AG04449 (cell line): ENCODE measurements at places on chromosomes 4 and X.

DNA sequence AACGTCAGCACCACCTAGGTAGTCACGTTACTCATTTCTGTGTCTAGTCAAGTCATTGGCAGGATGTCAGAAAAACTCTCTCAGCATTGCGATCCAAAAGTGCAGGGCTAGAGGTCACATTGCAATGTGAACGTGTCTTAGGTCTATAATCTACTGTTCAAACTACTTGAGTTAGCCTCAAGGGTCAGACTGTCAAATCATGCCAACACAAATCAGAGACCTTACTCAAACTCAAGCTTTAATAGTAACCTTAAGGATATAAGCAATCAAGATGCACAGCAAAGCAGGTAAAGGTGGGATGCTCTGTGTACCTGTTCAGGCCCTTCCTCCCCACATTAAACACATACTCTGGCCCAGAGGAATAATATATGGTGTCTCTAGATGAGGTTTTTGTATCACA lies 114.4 kb upstream of the NOCT start:
- no peak for DNase-seq

DNA sequence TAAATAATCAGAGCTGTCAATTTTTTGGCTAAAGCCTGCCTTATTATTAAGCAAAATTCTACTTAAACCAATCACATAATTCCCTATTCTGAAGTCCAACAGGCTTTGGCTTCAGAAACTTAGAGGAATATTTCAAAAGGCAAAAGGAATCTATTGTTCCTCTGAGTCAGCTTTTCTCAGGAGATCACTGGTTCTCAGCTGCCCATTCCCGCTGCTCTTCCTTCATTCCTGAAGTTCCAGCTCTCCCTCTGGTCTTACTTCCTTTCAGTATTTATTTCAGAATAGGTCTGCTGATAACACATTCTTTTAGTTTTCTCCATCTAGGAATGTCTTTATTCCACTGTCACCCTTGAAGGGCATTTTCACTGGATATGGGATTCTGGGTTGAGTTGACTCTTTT lies 133.7 kb downstream of the SOWAHB start:
- no peak for DNase-seq

DNA sequence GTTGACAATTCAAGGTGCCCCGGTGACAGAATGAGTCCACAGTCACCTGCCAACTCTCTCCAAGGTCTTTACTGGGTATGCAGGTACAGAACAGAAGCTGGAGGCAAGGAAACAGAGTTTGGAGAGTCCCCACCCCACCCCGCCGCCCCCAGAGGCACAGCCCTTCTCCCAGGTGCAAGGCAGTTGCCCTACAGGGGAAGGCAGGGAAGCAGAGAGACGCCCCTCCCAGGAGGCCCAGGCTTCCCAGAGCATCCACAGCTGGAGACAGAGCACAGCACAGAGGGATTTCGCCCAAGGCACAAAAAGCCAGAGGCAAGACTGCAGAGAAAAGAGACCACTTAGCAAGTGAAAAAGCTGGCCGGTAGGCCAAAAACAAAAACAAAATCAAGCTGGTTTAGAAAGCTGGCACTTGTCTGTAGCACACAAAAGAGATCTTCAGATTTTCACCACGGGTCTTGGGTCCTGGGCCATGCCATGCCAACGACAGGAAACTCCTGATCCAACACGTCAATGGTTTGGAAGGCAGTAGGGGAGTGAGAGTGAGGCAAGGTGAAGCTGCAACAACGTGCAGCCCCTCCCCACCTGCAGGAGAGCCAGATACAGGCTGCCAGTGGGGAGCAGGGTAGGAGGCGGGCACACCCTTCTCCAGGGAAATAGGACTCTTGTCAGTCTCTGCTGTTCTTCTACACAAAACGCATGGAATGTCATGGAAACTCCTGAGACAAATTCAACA lies 113.3 kb downstream of the AFAP1 start:
- DNase-seq, result no peak

GRCh38 chr4:41129128-41129754 lies 85.1 kb downstream of the APBB2 start:
- DNase-seq, result no peak

GRCh38 chrX:77426811-77427210 lies 20.4 kb upstream of the FGF16 start:
- DNase-seq, result no peak

GRCh38 chrX:70253377-70254062 lies 6.5 kb downstream of the P2RY4 start:
- no peak for DNase-seq

GRCh38 chr4:27763830-27764525 lies 903.3 kb downstream of the STIM2 start:
- DNase-seq, result no peak

DNA sequence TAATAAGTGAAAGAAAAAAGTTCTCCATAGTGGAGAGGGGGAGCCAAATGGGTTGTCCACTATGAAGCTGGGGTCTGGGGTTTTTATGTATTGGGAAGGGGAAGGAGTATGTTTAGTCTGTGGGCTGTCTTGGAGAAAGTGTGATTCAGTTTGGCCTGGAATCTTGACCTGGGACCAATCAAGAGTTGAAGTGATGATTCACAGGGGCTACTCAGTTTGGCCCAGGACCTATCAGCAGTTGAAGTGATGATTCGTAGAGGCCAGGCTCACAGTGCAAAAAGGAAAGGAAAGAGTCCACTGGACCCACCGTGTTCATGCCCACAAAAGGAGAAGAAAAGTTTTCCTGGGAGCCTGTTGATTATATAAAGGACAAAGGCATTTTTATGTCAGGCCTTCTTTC lies 47.3 kb upstream of the RAB9B start:
- no peak for DNase-seq

DNA sequence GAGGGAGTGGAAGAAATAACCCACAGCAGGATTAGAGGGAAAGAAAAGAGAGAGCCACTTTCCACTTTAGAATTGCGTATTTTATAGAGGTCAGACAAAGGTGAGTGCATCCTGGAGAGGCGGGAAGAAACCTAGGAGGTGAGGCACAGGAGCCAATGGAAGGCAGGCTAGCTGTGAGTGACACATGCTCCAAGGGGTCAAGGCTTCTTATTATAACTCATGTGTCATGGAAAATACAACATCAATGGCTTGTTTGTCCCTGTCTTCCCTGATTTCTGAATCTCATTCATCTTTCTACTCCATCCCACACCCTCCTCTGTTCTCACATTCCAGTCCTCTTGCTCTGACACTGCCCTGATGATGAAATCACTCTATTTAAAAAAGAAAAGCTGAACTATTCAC lies 14.4 kb downstream of the ANXA3 start:
- DNase-seq, result no peak

GRCh38 chrX:115584696-115585095 lies 23.7 kb downstream of the PLS3 start:
- no peak for DNase-seq

- no peak for DNase-seq
These were observed 155.4 kb upstream of the FAM9B start for GRCh38 chrX:9189286-9189685.

DNA sequence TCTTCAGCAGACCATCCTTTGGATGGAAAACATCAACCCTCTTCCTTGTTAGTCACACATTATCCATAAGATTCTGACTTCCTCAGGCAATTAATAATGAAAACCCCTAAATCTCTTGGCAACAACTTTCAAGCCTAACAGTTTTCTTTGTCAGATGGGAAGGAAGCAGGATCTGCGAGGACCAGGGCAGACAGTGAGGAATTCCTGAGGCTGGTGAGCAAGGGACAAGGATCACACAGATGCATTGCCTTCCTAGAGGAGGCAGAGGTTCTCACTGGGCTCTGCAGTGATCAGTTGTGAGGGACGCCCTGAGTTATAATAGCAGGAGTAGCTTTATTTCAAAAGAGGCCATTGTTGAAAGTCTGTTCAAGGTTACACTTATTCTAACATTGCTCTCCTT lies 195.4 kb downstream of the SLIT2 start:
- no peak for DNase-seq

GRCh38 chr4:80311130-80311529 lies 24.4 kb upstream of the CFAP299 start:
- no peak for DNase-seq

GRCh38 chrX:13721819-13722519 lies 12.5 kb downstream of the TRAPPC2 start:
- no peak for DNase-seq

GRCh38 chr4:34178476-34178875 lies 2065.8 kb downstream of the ARAP2 start:
- DNase-seq, result no peak

DNA sequence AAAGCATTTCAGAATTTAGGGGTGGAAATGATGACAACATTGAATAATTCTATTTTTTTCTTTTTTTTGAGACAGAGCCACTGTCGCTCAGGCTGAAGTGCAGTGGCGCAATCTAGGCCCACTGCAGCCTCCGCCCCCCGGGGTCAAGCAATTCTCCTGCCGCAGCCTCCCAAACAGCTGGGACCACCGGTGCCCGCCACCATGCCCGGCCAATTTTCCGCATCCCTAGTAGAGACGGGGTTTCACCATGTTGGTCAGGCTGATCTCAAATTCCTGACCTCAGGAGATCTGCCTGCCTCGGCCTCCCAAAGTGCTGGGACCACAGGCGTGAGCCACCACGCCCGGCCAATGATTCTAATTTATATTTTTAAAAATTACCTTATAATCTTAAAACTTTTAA lies 7.2 kb downstream of the NBDY start:
- no peak for DNase-seq

DNA sequence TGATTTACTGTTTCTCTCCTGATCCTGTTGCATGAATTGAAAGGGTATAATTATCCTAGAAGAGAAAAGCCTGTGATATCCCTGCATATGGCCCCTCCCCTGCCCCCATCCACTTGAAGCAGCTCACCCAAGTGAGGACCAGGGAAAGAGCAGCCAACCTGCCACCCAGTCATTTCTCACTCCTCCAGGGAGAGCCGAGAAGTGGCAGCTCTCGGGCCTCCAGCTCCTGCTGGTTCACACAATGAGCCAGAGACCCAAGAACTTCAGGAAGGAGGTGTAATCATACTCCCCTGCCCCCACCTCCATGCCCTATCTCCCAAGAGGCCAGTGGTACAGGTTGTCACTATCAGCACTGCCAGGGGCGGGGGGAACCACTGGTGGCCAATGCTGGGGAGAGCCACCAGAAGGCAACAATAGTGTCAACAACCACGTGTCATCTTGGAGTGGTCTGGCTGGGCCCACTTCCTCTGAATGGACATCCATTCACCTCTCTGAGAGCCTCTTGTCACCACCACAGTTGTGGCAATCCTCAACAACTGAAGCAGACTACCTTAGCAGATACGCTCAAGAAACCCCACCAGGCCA lies 42.9 kb downstream of the APOO start:
- DNase-seq, result no peak

GRCh38 chr4:144300616-144301015 lies 160.1 kb upstream of the GYPA start:
- no peak for DNase-seq

DNA sequence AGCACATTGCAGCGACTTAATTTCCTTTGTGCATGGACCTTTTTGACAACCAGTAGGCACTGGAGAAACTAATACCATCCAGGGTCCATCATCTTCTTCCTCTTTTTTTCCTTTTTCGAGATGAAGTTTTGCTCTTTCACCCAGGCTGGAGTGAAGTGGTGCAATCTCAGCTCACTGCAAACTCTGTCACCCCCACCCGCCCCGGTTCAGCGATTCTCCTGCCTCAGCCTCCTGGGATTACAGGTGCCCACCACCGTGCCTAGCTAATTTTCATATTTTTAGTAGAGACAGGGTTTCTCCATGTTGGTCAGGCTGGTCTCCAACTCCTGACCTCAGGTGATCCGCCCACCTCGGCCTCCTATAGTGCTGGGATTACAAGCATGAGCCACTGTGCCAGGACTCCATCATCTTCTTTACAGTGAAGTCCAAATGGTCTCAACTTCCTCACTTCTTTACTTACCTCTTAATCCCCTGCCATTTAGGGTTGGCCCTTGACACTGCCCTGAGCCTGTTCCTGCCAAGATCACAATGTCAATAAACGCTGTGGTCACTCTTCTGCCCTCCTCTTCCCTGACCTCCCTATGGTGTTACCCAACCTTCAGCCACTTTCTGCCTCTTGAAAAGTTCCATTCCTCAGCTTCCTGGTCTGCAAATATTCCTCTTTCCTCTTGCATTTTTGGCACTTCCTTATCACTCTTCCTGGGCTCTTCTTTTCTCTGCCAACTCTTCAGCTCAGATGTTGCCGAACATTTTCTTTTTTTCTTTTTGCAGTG lies 119.8 kb upstream of the SLC34A2 start:
- DNase-seq, result no peak

GRCh38 chr4:163332526-163333406 lies at the start of gene NPY1R:
NPY1R (minus strand) TSS chr4:163332596; CDS start chr4:163326554, 6,042 bp downstream.
- DNase-seq, result peak; percentile 17

- no peak for DNase-seq
These were observed 31.7 kb downstream of the RNF212 start for GRCh38 chr4:1081689-1082040.

- DNase-seq, result no peak
These were observed 73.1 kb downstream of the MTHFD2L start for GRCh38 chr4:74230902-74231499.

- DNase-seq, result no peak
These were observed 631.6 kb downstream of the PCDH18 start for GRCh38 chr4:136900696-136901095.

DNA sequence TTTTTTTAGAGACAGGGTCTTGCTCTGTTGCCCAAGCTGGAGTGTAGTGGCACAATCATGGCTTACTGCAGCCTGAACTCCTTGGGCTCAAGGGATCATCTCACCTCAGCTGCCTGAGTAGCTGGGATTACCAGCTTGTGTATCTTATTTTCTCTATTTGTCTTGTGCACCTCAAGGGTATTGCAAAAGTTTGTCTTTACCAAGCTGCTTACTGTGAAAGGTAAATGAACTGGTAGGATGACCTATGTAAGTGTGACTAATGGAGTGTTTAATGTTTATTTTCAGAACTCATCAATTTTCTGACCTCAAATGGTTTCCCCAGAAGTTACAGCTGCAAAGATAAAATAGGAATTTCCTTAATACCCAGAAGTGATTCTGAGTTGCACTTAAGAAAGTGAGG lies 5.3 kb upstream of the FGA start:
- no peak for DNase-seq

DNA sequence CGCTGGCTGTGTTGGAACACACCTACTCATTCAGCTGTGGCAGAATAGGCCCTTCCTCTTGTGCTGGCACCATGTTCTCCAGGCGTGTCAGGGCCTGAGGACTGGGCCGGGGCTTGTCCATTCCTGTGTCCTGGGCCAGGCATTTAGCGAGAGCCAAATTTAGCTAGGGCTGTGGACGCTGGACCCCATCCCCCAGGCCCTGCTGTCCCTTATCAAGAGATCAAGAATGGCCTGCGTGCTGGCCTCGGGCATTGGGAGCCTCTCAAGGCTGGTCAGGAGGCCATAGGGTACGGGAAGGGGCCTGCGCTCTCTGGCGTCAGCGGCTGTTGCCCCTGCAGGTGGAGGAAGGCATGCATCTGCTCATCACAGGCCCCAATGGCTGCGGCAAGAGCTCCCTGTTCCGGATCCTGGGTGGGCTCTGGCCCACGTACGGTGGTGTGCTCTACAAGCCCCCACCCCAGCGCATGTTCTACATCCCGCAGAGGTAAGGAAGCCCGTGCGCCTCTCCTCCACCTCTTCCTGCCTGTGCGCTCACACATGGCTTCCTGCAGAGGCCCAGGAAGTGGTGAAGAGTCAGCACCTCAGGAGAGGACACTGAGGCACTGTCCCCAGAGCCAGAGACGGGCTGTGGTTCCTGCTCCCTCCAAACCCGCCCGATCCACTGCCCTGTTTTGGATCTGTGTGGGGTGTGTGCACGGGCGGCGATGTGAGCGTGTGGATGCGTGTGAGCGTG lies 15.3 kb downstream of the ABCD1 start:
- DNase-seq, result no peak

- no peak for DNase-seq
These were observed 32.0 kb upstream of the STS start for GRCh38 chrX:7115557-7115956.
